ENCODE measurements at places on chromosomes 12 and 14. TPM values are rescaled to one million over a fixed set of nuclear protein-coding genes. Genes with fewer than 3 reads are reported as not detected.

GRCh38 chr12:90791445-90791844, 163.5 kb downstream of the CCER1 start:
- DNase-seq, result no peak

TOMM20L gene
- total RNA-seq, result not detected

- DNase-seq, result no peak
Measured at GRCh38 chr14:101125719-101126651, 222.5 kb upstream of the RTL1 start.

DNA sequence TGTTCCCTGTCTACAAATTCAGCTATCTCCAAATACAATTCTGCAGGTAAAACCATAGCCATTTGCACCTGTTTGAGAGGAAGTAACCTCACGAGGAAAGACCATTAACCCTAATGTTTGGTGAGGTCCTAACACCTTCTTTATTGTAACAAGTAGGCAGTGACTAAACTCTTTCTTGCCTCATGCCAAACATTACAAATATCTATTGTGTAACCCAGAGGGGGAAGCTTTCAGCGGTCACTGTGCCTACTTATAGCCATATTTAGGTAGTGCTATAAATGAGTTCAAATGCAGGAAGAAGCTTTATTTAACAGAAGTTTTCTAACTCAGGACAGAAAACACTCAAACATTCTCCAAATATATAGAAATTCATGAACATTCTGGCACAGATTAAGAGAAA, 252.7 kb downstream of the LRFN5 start:
- DNase-seq, result no peak

- DNase-seq, result no peak
Measured at GRCh38 chr14:22474730-22475351, 114.2 kb downstream of the DAD1 start.

DNA sequence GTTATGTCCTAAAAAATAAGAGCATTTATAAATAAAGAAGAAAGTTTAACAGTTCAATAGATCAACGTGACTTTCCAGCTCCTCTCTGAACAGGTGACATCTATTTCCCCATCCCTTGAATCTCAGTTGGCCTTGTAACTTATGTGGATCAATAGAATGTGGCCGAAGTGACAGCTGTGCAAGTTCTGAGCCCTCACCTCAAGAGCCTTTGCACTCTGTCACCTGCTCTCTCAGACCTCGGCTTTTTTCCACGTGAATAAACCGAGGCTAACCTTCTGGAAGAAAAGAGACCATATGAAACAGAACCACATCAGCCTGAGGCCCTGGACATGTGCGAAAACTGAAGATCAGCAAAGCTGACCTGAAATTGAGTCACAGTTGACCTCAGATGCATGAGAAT, 253.0 kb downstream of the DAD1 start:
- DNase-seq, result no peak

- no peak for DNase-seq
Measured at GRCh38 chr12:117835156-117835555, 133.6 kb downstream of the KSR2 start.

DNA sequence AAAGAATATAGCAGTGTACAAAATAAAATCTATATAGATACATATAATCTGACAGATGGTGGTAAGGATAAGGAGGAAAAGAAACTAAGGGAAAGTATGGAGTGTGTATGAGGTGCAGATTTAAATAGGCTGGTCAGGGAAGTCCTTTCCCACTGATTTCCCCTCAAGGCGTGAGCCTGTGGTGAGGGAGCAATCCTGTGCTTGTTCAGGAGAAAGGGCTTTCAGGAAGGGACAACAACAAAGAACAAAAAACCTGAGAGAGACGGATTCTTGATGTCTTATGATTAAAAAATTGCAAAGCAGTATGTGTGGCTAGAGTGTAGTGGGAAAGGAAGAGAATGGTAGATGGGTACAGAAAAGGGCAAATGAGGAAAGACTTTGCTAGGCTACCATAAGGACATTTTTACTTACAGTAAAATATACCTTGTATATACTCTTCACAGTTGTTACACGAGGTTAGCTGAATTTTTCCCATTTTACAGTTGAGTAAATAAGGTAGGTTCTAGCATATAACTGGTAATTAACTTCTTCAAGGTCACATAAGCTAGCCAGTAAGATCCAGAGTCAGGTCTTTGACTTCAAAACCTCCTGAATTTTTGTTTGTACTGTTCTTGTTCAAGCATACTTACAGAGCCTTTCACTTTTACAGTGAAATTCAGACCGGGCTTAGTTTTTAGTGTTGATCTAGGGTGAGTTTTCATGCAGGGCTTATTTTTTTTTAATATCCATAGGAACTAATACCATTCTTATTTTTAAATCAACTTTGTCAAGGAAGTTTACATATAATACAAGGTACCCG, 15.6 kb downstream of the CNOT2 start:
- peak; percentile 5 for DNase-seq

DNA sequence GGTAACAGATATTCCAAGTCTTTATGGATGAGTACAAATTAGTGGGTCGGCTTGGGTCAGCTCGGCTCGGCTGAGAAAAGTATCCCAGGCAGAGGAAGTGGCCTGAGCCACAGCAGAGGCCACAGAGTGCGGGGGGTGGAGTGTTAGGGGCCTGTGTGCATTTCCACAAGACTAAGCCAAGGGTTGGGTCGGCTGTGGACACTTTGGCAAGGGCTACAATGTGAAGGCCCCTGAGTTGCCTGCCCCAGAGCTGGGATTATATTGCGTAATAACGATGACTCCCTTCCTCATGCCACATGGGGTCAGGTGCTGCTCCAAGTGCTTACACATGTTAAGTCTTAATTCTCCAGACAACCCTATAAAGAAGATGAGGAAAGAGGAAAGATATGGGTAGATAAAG, 11.4 kb downstream of the EVL start:
- no peak for DNase-seq

PRB2 gene
- not detected for total RNA-seq

CFAP73 gene
- 2.3 TPM for total RNA-seq

GRCh38 chr12:779745-780734, 27.7 kb downstream of the WNK1 start:
- no peak for DNase-seq

LMNTD1 gene
- not detected for total RNA-seq

TBC1D30 gene
- total RNA-seq, result 29.4 TPM

DNA sequence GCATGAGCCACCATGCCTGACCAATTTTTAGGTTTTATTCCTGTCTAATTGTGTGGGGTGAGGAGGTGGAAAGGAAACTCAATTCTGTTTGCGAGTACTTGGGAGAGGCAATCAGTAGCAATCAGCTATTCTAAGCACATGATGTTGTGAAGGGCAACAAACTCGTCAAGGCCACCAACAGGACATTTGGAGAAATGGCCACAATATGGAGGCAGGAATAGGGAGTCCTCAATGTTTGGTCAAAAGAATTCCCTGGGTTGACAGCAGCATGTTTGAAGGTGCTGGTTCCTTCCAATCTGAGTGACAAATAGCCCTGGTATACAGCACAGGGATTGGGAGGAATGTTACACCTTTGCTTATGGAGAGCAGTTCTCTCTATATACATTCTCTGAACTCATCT, 32.7 kb upstream of the USP44 start:
- no peak for DNase-seq

DNA sequence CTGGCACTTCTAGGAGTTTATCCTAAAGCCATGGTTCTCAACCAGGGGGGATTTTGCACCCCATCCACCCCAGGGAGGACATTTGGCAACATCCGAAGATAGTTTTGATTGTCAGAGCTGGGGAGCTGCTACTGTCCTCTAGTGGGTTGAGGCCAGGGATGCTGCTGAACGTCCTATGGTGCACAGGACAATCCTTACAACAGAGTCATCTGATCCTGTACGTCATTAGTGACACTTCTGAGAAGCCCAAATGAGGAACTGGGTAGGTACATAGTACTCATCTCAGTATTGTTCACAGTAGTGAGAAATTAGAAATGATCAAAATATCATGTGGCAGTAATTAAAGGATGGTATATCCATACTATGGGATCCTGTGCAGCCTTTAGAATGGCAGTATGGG, 185.1 kb downstream of the CHST11 start:
- DNase-seq, result no peak

DNA sequence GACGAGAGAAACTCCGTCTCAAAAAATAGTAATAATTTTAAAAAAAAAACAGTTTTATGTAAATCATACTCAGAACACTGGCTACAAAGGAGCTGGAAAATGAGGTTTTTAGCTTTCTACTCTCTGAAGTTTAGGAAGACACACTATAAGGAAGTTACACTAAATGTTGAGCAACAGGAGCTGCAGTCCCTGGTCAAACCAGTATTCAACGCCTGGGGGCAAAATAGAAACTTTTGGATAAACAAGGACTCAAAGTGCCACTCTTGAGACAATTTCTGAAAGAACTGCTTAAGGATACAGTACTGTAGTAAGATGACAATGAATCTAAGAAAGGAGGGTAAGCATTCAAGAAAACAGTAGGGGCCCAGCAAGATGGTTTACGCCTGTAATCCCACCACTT, 29.3 kb downstream of the ACTR6 start:
- DNase-seq, result peak; percentile 74

DNA sequence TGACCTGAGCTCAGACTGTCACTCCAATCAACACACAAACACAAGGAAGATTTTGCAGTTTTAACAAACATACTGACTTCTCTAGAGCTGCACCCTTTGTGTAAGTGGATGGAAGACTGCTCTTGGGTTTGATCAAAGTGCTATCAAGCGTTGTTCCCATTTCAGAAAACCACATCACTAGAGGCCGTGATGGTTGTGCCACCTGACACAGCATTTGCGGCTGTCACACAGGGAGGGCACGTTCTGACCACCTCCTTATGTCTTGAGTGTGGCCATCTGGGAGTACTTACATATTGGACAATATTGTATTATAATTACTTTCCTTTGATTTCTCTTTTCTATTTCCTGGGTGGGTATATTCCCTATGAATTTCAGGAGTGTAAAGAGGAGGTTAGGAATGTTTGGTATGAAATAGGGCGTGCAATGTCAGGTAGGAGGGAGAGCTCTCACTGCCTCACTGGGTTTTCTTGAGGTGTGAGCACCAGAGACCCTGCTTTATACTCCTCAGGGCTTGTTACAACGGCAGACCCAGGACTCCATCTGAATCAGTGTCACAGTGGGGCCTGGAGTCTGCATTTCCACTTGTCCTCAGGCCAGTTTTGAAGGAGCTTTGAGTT, 74.3 kb downstream of the SYNE3 start:
- no peak for DNase-seq

CCDC184 gene
- total RNA-seq, result 0.51 TPM

INTS13 gene
- 36.3 TPM for total RNA-seq

- no peak for DNase-seq
Measured at GRCh38 chr12:42325326-42325652, 605 bp downstream of the ZCRB1 start.

DNA sequence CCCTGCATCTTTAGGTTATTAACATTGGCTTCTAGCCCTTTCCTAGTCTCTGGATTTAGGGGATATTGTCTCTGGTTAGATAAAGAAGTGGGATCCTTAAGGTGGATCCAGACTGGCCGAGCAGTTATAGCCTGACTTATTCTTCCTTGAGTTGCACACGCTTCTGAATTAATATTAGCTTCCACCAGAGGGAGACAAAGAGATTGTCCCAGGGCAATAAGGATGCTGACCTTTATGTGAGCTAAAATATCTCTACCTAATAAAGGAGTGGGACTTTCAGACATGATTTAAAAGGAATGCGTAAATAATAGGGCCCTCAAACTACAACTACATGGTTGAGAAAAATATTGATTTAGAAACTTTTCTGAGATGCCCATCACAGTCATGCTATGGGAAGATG, 139.7 kb downstream of the SLCO1B3 start:
- DNase-seq, result no peak

GRCh38 chr12:95699579-95699978, 91.0 kb downstream of the NTN4 start:
- DNase-seq, result no peak

UNC79 gene
- total RNA-seq, result not detected

DHH gene
- total RNA-seq, result not detected

- no peak for DNase-seq
Measured at GRCh38 chr12:69026336-69026735, 93.4 kb upstream of the CPM start.

IQSEC3 gene
- total RNA-seq, result not detected

GRCh38 chr14:70754991-70755390, 54.3 kb downstream of the MAP3K9 start:
- DNase-seq, result peak; percentile 91

DNA sequence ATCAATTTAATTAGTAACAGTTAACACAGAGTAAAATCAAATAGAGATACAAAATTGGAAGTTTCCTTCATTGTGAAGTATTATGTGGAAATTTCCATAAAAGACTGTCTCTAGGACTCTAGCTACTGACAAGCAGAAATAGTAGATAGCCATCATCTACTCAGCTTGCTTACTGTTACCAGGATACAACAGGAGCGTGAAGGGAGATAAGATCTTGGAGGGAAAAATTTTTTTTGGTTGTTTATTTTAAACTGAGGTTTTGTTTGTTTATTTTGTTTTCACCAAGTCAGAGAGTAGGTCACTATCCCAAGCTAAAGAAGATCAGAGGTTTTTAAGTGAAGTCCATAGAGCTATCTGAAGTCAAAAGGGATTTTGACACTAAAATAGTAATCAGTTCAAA, 861.3 kb upstream of the MGAT4C start:
- no peak for DNase-seq

FAM234B gene
- total RNA-seq, result 2.7 TPM

GRCh38 chr12:73677520-73678291, 859.9 kb upstream of the ATXN7L3B start:
- DNase-seq, result no peak

LRIG3 gene
- 261 TPM for total RNA-seq

AQP2 gene
- total RNA-seq, result not detected

GUCY2C gene
- total RNA-seq, result not detected

GRCh38 chr14:88323523-88324199, 592 bp upstream of the KCNK10 start:
- DNase-seq, result peak; percentile 6

GRCh38 chr12:62861586-62861985, 73.4 kb downstream of the PPM1H start:
- DNase-seq, result no peak

SELPLG gene
- total RNA-seq, result 0.76 TPM

DNA sequence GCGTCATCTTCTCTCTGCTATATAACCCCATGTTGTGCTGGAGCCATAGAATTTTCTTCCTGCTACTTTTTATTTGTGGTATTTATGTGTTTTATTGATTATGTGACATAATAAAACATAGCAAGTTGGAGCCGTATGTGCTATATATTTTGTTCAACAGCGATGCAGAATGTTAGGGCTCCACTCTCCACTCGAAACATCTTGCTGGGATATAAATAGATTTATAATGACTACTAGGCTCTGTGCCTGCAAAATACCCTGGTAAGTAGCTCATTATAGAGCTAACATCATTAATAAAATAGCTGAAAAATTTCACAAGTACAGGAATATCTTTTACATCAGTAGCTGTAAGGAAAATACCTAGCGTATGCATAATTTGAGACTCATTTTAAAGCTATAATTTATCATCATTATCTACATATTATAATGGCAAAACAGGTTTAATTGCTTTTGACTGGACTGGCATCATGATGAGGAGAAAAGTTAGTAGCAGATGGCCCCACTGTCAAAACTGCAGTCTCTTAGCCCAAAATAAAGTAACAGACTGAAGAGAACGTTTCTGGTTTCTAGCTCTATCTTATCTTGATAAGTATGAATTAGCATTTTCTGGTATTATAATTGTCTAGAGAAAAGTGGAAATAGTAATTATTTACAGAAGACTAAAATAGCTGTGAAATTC, 263.0 kb downstream of the NEDD1 start:
- DNase-seq, result no peak

LRP1-AS gene
- not detected for total RNA-seq
